ENCODE measurements at places on chromosomes 3 and 15. TPM values are rescaled to one million over a fixed set of nuclear protein-coding genes. Genes with fewer than 3 reads are reported as not detected.

Gene INSYN1
- total RNA-seq = 1.5 TPM

Gene CRTC3
- 14.0 TPM for total RNA-seq

Gene ECE2
- total RNA-seq = not detected

Gene DZIP1L
- total RNA-seq = 14.4 TPM

Gene MAGEF1
- 83.9 TPM for total RNA-seq

Gene TM2D3
- total RNA-seq = 35.5 TPM

Gene IQCF5
- not detected for total RNA-seq
